ENCODE measurements at places on chromosomes 4 and X. TPM values are rescaled to one million over a fixed set of nuclear protein-coding genes. Genes with fewer than 3 reads are reported as not detected.

CLGN gene
- total RNA-seq, result 0.78 TPM

KCNIP4 gene
- 0.39 TPM for total RNA-seq

MAGEC3 gene
- not detected for total RNA-seq

GAGE12E gene
- not detected for total RNA-seq

VAMP7 gene
- total RNA-seq, result 31.0 TPM

PNMA3 gene
- 0.08 TPM for total RNA-seq

NKAP gene
- 2.7 TPM for total RNA-seq

SLC9B2 gene
- 18.7 TPM for total RNA-seq

NOA1 gene
- 26.7 TPM for total RNA-seq

DRD5 gene
- total RNA-seq, result not detected

CT45A5 gene
- total RNA-seq, result not detected

SHISA3 gene
- total RNA-seq, result not detected

SPANXD gene
- total RNA-seq, result not detected

TLR1 gene
- 2.4 TPM for total RNA-seq

MAGEC1 gene
- not detected for total RNA-seq

ALAS2 gene
- not detected for total RNA-seq

BEX5 gene
- 3.9 TPM for total RNA-seq

FDCSP gene
- total RNA-seq, result not detected

SPOCK3 gene
- total RNA-seq, result 0.08 TPM

NAP1L2 gene
- total RNA-seq, result 1.1 TPM

GALNTL6 gene
- not detected for total RNA-seq

ENOX2 gene
- 12.2 TPM for total RNA-seq

MRFAP1L1 gene
- total RNA-seq, result 35.7 TPM
